ENCODE measurements at places on chromosomes 7 and 10.

DNA sequence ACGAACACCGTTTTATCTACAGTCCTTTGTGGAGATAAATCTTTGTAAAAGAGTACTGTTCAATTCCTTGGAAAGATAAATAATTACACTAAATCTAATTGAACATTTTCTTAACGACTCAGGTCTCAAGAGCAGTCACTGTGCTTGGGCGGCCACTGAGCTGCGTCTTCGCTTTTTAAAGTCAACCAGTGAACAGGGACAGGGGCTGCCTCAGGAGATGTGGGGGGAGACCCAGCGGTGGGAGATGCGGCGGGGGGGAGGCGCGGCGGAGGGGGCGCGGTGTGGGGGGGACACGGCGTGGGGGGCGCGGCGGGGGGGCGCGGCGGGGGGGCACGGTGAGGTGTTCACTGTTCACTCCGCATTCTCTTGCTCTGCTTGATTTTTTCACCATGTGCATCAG, 39.8 kb downstream of the CAMK2B start:
- DNase-seq = no peak

GRCh38 chr10:92479547-92479946, 94.3 kb downstream of the IDE start:
- no peak for DNase-seq

GRCh38 chr10:60573336-60573735, 183.7 kb upstream of the ANK3 start:
- DNase-seq = no peak

DNA sequence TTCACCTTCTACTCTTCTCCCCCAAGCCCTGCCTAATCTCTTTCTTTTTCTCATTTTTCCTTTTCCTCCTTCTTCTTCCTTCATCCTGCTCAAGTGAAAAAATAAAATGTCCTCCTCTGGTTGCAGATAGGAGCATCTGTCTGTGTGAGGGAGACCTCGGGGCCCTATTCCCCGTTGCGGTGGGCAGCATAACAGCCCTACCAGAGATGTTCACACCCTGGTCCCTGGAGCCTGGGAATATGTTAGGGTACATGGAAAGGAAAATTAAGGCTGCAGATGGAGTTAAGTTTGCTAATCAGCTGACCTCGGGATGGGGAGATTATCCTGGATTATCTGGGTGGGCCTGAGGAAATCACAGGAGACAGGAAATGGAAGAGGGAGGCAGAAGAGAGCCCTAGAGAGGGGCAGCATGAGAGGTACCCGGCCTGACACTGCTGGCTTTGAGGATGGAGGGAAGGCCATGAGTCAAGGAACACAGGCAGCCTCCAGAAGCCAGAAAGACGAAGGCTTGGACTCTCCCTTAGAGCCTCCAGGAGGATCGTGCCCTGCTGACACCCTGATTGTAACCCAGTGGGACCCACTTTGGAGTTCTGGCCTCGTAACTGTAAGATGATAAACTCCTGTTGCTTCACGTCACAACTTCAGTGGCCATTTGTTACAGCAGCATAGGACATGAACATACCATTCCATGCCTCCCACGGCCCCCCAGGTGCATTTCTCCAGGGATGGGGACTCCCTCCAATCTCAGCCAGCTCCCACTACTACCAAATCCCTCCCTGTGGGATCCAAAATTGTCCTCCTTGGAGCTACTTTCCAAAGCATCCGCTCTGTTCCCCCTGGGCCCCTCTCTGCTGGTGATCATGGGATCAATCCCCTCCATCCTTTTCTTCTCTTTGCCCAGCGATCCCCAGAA, 39.0 kb upstream of the ZMIZ1 start:
- DNase-seq = no peak

- DNase-seq = no peak
Observed at GRCh38 chr10:126434235-126434634, 46.0 kb upstream of the ADAM12 start.

DNA sequence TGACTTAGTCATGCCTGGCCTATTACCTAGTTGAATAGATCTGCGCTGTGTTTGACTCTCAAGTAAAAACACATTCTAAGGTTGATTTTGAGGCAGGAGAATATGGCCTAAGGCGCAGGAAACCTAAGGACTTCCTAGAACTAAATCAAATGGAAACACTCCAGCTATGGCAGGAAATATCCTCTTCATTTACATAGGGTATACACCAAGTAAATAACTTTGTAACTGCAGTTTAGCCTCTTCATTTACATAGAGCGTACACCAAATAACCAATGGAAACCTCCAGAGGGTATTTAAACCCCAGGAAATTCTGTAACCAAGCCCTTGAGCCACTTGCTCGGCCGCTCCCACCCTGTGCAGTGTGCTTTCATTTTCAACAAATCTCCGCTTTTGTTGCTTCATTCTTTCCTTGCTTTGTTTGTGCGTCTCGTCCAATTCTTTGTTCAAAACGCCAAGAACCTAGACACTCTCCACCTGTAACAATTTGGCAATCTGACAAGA, 35.6 kb upstream of the XRCC2 start:
- no peak for DNase-seq

DNA sequence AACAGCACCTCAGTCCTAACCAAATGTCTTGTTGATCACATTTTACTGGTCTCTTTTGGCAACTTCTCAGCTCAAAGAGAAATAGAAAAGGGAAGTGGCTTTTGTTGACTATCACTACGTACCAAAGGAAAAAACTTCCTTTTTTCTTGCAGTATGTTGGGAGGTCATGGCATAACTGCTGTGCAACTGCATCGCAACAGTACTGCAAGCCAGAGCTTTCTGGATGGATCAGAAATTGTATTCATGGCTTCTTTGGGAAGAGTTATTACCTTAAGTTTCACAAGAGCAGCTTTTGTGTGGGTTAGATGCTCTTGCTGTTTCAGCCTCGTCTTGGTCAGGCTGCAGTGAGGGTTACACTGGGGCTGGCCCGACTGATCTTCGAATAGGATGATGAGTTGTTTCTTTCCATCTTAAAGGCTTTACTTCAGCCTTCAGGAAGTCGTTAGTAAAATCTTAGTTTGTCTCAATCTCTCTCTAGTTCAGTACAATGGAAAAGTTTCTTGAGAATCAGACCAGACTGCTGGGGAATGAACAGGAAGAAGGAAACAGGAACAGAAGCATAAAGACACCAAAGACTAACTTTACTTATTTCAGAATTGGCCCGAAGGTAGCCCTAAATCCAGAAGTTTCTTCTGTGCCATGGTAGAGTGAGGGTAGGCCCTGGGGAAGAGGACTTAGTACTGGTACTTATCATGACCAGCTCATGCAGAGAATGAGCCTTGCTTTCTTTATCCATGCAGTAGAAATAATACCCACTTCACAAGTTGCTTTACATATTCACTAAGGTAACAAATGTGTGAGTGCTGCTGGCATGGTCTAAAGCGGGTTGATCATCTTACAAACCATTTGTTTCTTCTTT, 153.6 kb downstream of the CELF2 start:
- DNase-seq = no peak

DNA sequence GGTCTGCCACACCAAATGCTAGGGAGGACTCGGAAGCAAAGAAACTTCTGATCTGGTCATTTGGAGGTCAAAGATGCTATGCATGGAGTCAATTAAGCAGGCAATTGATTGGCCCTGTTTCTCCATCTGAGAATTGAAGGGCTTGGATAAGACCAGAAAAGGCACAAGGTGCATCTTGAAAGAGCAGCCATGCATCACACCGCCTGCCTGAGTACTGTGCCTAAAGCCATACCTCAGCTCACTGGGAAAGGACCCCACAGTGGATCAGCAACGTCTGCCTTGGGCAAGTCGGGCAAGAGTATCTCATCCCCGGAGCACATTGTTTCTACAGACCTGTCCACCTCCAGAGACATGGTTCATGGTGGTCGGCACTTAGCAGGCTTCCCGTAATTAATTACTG, 42.4 kb downstream of the DLG5 start:
- no peak for DNase-seq

GRCh38 chr7:118855290-118855689, 630.8 kb downstream of the ANKRD7 start:
- no peak for DNase-seq

DNA sequence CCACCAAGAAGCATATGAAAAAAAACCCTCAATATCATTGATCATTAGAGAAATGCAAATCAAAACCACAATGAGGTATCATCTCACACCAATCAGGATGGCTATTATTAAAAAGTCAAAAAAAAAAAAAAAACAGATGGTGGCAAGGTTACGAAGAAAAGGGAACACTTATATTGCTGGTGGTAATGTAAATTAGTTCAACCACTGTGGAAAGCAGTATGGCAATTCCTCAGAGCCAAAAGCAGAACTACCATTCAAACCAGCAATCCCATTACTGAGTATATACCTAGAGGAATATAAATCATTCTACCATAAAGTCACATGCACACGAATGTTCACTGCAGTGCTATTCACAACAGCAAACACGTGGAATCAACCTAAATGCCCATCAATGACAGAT, 46.0 kb downstream of the CNOT4 start:
- DNase-seq = no peak

GRCh38 chr10:33193701-33194521, 140.6 kb downstream of the NRP1 start:
- DNase-seq = no peak

GRCh38 chr10:97874332-97874731, 24.7 kb downstream of the GOLGA7B start:
- DNase-seq = no peak

DNA sequence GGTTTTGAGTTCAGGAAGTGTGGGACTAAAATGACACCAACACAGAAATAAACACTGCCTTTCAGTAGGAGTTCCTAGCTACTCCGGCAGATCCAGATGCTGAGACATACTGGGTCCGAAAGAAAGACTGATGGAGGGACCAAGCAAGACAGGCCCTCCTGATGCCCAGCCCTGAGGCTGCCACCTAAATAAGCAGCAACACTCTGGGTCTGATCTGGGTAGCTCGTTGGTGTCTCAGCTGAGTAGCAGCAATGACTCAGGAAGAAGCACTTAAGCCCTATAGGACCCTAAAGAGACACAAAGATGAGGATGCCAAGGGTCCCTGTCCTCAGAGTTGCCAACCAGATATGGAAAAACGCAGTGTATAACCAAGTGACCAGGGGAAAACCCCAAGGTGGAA, 190.7 kb downstream of the FAM107B start:
- no peak for DNase-seq

DNA sequence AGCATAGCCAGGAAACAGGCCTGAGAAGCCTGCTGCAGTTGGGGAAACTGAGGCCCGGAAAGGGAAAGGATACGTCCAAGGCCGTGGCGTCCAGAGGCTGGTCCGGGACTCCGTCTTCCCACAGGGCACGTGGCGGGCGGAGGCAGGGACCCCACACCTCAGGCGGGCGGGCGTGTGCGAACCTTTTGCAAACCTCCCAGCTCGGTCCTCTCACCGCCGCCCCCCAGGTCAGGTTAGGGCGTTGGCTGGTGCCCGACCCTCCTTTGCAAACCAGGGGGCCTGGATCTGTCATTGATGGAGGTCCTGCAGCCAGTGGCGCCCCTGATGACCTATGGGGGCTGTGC, 19.3 kb downstream of the FAM20C start:
- DNase-seq = no peak

DNA sequence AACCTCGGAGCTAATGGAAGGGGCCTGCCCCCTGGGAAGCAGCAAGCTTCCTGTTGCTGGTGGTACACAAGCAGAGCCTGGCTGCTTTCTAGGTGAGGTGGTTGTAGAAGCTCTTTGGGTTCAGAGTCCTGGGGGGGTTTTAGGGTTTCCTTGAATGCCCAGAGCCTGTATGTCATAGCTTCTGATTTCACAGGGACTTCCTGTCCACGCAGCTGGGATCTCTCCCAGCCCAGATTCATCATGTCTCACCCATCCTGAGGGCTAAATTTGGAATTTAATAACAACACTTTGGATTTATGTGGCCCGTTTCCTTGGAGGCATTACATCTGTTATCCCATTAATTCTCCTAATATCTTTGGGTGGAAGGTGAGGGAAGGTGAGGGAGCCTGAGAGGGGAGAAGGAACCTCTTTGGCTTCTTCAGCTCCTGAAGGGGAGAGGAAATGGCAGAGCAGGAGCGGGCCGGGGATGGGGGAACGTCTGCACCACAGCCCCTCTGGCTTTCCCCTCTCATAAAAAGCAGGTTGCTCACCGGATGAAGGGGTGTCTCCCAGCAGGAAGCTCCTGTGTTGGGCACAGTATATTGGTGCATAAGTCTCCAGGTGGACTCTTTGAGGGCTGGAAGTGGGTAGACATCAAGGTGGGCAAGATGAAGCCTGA, 19.7 kb downstream of the RPS24 start:
- DNase-seq = no peak

DNA sequence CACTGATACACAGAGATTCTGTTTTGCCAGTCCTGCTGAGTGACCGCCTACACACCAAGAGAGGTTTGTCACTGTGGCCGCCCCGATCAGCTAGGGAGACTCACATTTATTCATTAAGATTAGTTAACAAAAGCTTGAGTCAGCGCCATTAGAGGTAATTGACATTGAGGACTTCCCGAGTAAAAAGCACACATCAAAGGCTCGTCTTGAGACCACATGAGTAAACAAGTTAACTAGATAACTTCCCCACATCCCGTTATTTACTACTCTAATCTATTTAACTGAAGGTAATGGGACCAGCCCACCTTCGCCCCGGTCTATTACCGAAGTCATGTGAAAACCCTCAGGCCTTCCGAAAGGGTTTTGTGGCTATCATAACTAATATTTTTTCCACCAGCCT, 23.0 kb downstream of the SRRM3 start:
- DNase-seq = no peak

GRCh38 chr7:93031795-93032194, 86.0 kb downstream of the SAMD9 start:
- DNase-seq = no peak

- no peak for DNase-seq
Observed at GRCh38 chr7:156675721-156676120, 35.1 kb downstream of the RNF32 start.

DNA sequence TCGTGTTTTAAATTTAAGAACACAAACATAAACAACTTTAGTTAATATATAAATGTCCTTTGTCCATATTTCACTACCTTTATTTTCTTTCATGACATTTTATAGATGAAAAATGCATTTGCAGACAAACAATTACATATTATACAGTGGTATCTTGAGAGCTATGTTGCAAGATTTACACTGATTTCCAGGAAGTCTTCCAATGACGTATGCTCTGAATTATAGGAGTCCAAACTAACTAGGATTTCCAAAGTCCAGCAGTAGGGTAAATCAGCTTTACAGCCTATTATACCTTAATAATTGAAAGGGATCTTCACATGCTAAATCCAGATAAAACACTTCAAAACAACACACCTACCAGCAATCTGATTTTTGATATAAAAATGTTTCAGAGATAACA, 69.4 kb downstream of the HYCC1 start:
- no peak for DNase-seq

DNA sequence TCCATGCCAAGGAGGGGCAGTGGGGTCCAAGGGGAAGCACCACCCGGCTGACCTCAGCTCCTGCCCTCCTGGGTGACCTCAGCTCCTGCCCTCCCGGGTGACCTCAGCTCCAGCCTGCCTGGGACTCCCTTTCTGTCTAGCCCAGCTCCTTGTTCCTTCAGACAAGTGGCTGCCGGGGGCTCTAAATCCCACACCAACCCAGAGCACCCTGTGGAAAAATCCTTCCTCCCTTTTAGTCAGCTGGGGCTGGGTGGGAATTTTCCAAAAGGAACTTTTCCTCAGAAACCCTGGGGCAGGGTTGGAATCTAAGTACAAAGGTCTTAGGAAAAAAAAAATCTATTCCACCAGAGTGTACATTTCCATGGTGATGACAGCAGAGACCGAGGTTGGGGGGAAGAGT, 36.3 kb downstream of the AKR1B1 start:
- no peak for DNase-seq

All from NCI-H1105 (cell line).